T-helper 17 cell (primary cell): ENCODE measurements at places on chromosomes 12 and 14.

DNA sequence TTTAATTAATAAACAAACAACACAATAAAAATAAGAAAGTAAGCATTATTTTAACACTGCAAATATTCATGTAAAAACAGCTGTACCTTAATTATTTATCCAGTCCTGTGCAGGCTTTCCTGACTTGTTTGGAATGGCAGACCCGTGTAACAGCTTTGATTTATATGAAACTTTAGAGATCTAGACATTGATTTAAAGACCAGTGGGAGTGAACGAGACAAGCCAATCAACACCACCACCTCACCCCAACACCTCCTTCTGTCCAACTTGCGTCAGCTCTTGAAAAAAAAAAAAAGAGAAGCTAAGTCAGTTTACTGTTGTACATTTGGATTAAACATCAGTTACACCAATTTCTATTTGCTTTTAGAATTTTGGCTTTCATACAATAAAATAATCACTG lies 22.3 kb downstream of the SLC38A4 start:
- DNase-seq, result no peak

DNA sequence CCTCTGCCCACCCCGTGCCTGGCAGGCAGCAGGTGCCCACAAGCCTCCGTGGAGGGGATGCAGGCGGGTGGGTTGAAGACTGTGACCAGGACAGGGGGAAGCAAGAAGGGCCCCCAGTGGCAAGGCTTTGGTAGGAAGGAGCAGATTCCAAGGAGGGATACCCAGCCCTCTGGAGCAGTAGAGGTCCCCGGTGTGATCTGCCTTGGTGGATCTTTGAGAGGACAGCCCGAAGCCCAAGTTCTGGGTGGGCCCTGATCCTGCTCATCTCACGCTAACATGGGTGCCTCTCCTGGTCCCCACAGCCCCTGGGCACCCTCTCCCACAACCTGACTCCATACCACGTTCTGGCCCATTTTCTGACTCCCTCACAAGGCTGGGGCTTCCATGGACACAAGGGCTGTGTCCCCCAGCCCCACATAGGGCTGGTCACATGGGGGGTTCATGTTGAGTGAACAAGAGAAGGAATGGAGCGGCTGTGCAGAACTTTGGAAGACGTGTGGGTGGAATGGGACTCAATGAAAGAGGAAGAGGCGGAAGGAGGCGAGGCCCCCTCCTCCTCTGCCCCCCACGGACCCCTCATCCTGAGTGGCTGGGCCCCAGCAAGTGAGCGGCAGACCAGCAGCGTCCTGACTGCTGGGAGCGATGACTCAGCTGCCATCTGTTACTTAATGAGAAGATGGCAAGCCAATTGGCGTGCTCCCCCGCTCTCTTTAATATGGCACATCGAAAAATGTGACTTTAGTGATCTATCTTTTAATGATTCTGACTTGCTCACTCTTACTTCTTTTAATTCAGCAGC lies 77.0 kb upstream of the BCL11B start:
- DNase-seq, result no peak

DNA sequence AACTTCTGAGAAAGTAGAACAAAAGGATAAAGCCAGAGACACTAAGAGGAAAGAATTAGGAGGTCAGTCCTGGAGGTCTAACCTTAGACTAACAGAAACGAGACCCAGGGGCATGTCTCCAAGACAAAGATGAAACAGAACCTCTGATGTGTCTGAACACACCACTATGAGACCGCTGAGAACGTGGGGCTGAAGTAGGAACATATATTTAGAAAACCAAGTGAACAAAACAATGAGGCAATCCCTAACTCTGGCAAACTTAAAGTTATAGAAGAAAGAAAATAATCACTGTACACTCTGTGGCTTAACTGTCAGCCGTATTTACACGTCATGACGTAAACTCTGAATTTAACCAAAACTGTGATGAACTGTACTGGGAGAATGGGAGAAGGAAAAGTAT lies 17.9 kb downstream of the KCTD10 start:
- no peak for DNase-seq

DNA sequence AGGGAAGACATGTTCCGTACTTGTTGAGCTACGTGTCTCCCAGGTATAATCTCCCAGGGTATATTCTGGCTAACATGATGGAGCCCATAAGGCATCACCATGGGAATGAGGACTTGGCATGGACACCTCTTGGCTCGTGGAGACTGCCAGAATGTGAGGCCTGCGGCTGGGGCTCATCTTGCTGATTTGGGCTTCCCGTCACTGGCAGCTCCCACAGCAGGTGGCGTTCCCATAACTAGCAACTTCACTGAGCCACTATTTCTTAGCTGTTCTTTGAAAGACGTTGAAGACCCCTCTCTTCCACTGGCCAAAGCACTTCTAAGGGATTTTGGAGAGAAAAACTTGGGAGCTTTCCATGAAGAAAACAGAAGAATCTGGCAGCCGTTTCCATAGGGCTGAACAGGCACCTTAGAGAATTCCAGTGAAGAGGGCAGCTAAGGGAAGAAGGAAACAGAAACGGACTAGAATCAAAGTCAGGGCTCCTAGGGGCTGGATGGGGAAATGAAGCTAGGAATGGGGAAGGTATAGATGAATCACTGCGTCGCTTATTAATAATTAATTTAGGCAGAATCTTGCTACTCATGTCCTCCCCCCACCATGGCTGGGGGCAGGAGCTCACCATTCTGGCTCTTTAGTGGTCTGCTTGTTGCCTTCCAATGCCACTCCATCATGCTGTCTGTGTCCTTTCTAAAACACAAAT lies 39.7 kb upstream of the FOS start:
- no peak for DNase-seq

DNA sequence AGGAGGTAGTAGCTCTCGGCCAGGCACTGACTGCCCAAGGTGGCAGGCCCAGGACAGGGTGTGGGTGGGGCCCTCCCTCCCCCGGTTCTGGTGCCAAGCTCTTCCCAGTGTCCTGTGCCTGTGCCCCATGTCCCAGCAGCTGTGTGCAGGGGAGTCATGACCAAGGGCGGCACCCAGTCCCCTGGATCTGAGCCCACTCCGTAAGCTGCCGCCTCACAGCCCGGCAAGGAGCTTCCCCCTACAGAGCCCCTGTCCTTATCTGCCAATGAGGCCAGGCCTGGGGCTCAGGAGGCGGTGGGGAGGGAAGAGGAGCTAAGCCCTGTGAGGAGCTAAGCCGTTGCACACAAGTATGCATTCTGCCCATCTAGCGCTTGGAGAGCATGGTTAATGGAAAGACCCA lies 5.6 kb upstream of the C14orf180 start:
- DNase-seq, result no peak

DNA sequence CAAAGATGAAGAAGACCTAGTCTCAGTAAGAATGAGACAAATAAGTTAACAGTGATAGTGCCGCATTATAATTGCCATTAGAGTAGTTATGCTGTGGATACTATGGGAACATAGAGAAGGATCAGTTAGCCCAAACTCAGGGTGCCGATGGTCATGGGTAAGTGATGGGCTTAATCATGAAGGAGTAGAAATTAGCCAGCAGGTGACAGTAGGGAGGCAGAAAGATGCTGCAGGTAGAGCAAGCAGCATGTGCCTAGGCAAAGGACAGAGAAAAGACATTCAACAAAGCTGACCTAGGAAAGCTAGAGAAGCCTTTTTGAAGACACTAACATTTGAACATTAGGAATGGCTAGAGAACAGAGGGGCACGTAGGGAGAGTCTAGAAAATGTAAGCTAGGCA lies 30.6 kb upstream of the PTPRQ start:
- DNase-seq, result no peak

DNA sequence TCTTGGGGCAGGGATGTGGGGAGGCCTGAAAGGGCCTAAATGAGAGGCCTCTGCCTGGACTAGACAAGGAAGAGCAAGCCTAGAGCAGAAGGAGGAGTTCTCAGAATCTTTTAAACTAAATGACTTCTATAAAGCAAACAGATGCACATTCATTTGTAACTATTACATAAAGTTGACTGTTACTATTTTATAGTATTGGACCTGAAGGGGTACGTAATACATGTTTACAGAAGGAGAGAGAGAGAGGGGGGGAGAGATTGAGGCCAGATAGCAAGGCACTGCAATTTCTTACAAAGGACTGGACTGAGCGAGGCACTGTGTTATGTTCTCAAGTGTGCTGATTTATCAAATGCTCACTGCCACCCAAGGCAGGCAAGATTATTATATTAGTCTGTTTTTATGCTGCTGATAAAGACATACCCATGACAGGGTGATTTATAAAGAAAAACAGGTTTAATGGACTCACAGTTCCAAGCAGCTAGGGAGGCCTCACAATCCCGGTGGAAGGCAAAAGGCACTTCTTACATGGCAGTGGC lies 215.8 kb upstream of the NOS1 start:
- DNase-seq, result no peak
